Temporal lobe (tissue), 4 donors: ENCODE measurements at places on chromosomes 7 and 10. TPM values are rescaled to one million over a fixed set of nuclear protein-coding genes. Genes with fewer than 3 reads are reported as not detected.

Gene RADIL
- total RNA-seq, result 3.7 TPM

Gene CHAT
- total RNA-seq, result not detected

Gene TMEM236
- total RNA-seq, result under 0.01 TPM

Gene NSUN6
- 30.0 TPM for total RNA-seq

Gene WNT16
- total RNA-seq, result 0.74 TPM

Gene C10orf53
- not detected for total RNA-seq

Gene PNLIP
- total RNA-seq, result not detected

Gene PHKG1
- 2.5 TPM for total RNA-seq

Gene UNCX
- total RNA-seq, result not detected

Gene MSMB
- not detected for total RNA-seq

Gene GPC2
- 44.3 TPM for total RNA-seq

Gene OR9A2
- 0.49 TPM for total RNA-seq

Gene LRRTM3
- 23.1 TPM for total RNA-seq

Gene UCMA
- not detected for total RNA-seq

Gene FZD1
- total RNA-seq, result 7.6 TPM

Gene NODAL
- 2.0 TPM for total RNA-seq

Gene MGAM2
- under 0.01 TPM for total RNA-seq

Gene FAM25G
- total RNA-seq, result not detected

Gene EBLN1
- total RNA-seq, result not detected

Gene GARIN1A
- 0.74 TPM for total RNA-seq

Gene PON1
- total RNA-seq, result not detected

Gene EFCAB10
- 2.7 TPM for total RNA-seq

Gene RP9
- 5.7 TPM for total RNA-seq

Gene HEPACAM2
- total RNA-seq, result 0.25 TPM

Gene TMEM225B
- 0.49 TPM for total RNA-seq

Gene COL26A1
- total RNA-seq, result 12.0 TPM

Gene LRRC17
- total RNA-seq, result 11.8 TPM

Gene RGR
- total RNA-seq, result 0.49 TPM

Gene CYP2C9
- total RNA-seq, result 0.25 TPM

Gene ABCA13
- 0.25 TPM for total RNA-seq

Gene CRTAC1
- total RNA-seq, result 6.6 TPM

Gene AMZ1
- total RNA-seq, result 1.5 TPM

Gene ZNF107
- total RNA-seq, result 10.6 TPM

Gene RELN
- 52.6 TPM for total RNA-seq

Gene ANKRD22
- total RNA-seq, result not detected

Gene MALRD1
- 2.7 TPM for total RNA-seq

Gene VPS37D
- total RNA-seq, result 14.5 TPM

Gene TUBAL3
- total RNA-seq, result not detected

Gene PROSER2
- total RNA-seq, result 0.98 TPM

Gene SFTPA1
- not detected for total RNA-seq

Gene SH2D4B
- 1.2 TPM for total RNA-seq

Gene GPR37
- 20.9 TPM for total RNA-seq

Gene GRM3
- 86.5 TPM for total RNA-seq

Gene MKRN1
- total RNA-seq, result 80.9 TPM

Gene UPK3BL2
- total RNA-seq, result 3.2 TPM

Gene DNAJB6
- 157 TPM for total RNA-seq

Gene OR2A1
- under 0.01 TPM for total RNA-seq

Gene ABCB4
- 0.74 TPM for total RNA-seq

Gene FRMD4A
- 92.9 TPM for total RNA-seq

Gene NEUROG3
- not detected for total RNA-seq
